Activated naive CD4-positive, alpha-beta T cell treated with anti-CD3 and anti-CD28 coated beads, Interleukin-2, amount 50 U/mL, for 72 hours (primary cell): ENCODE measurements at places on chromosomes 6 and 20. TPM values are rescaled to one million over a fixed set of nuclear protein-coding genes. Genes with fewer than 3 reads are reported as not detected.

DNA sequence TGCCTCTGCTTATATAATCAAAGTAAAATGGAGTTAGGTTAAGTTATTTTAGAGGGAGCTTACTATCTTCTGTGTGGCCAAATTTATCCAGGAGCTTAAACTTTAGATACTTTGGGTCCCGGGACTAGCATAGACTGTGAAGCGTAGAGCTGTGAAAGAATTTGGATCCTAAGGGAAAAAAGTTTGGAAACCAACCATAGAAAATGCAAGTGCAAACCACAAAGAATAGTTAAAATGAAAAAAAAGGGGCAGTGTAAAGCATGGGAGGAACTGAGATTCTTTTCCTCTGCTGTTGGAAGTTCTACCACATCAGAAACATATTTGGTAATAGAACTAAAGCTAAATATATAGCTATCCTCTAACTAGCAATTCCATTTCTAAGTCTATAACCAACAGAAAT lies 232.2 kb upstream of the FLRT3 start:
- DNase-seq, result no peak

DNA sequence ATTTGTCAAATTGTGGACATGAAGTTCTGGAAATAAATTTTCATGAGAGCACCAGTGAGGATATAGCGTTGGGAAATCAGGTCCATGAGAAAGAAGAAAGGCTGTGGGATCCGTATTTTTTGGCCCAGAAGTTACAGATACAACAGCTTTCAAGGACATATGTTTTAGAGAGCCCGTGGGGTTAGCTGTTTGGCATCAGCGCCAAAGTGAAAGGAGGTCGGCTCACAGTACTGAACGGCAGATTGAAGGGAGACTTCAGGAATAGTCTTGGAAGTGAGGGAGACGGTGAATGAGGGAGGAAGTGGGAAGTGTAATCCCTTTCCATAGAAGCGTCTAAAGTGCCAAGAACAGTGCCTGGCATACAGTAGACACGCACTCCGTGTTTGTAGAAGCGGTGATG lies 31.8 kb downstream of the ZDHHC14 start:
- DNase-seq, result no peak

DNA sequence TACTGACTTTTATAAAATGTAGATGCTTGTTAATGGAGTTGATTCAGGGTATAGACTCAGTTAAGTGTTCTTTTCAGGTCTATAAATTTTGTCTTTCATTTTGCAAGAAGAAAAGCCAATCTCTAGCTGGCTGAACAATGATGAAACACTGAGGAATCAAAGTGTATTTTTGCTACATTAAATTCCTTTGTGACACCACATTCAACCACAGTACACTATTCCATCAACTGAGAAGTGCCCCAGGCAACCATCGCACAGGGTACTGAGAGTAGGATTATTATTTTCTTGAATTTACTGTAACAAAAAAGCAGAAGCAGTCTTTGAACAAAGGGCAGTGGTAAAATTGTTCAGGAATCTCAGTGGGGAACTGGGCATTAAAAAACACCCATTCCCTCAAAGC lies 83.6 kb downstream of the PREP start:
- no peak for DNase-seq

GRCh38 chr20:57998276-57998675 lies 230.2 kb downstream of the ANKRD60 start:
- no peak for DNase-seq

DNA sequence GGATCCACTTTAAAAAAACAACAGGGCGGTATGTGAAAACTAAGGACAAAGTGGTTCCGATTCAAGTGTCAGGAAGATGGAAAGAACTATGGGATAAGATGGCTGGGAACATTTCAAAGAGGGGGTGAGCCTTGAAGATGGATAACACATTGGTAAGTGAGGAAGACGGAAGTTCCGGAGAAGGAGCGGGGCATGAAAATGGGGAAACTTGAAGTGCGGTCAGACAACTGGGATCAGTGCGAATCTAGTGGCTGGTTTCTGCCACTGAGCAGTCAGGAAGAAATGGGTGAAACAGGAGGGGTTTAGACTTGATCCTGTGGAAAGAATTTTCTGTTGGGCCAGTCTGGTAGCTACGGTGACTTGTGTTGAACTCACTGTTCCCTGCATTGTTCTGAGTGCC lies 1.2 kb downstream of the NAA20 start:
- no peak for DNase-seq

DNA sequence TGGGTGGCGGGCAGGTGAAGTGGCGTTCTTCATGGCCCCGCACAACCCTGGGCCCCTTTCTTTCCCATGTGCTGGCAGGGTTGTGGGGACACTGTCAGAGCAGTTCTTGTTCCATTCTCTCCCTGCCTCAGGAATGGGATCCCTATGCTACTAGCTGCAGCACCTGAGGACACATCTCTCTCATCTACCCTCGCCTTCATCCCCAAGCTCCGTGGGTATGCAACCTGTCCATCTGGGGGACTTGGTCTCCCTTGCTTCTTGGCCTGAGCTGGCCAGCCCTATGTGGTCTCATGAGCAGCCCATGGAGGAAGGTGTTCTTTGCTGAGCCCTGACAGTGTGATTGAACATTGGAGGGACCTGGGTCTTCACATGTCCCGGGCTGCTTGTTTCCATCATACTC lies 24.2 kb downstream of the CST9L start:
- DNase-seq, result no peak

- no peak for DNase-seq
These were observed 26.4 kb upstream of the FAM83C start for GRCh38 chr20:35318502-35319157.

Gene MCHR2
- not detected for total RNA-seq

Gene ZSCAN16
- 3.3 TPM for total RNA-seq

Gene NSFL1C
- total RNA-seq, result 70.1 TPM
